ENCODE measurements at places on chromosomes 1 and 21.

DNA sequence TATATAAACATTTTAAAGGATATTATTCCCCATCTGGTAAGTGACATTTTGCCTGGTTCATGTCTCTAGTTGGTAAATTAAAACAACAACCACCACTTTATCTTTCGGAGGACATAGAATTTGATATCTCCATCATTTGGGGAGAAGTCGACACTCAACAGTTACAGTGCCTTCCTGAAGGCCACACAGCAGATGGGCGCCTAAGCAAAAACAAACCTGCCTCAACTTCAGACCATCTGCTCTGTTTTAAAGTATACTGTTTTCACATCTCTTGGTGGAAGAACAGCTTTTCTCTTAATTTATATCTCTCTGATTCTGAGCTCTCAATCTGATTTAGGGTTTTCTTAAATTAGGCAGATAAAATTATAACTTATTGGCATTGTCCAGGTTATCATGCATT, 282.2 kb downstream of the RYR2 start:
- no peak for DNase-seq

DNA sequence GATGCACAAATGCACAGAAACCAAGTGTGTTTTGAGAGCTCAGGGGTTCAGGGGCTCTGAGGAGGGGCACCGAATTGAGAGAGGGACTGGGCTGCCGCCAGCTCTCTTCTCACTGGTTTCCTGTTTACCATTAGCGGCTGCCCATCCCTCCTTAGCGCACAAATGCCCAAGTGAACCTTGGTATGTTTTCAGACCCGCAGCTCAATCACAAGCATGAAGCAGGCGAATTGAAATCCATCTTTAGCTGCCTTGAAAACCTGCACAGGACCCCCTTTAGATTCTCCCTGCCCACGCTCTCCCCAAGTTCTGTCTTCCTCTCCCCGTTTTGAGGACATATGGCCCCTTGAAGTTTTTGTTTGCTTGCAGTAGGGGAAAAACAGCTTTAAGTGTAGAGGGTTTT, 61.1 kb upstream of the ACOT11 start:
- no peak for DNase-seq

GRCh38 chr21:17045214-17045853, 467.5 kb upstream of the CXADR start:
- DNase-seq = no peak

DNA sequence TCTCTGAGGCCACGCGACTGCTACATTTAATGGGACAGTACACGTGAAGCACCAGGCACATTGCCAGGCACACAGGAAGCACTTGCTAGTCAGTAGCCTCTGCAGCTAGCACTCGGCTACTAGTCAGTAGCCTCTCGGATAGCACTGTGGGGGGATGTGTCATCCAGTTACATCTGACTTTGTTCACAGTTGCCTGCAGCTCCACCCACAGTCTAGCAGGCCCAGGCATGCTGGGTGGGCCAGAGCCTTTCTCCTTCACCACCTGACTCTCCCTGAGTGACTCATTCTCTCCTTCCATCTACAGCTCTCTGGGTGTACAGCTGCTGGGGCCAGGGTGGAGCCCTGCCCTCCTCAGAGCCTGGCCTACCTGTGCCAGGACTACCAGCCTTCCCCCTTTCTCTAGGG, 51.5 kb downstream of the PTPRF start:
- DNase-seq = no peak

GRCh38 chr1:82731216-82731615, 930.5 kb downstream of the ADGRL2 start:
- no peak for DNase-seq

- DNase-seq = no peak
These were observed 30.2 kb downstream of the PLEKHO1 start for GRCh38 chr1:150179867-150180266.

GRCh38 chr1:162193815-162194214, 124.3 kb downstream of the NOS1AP start:
- no peak for DNase-seq

DNA sequence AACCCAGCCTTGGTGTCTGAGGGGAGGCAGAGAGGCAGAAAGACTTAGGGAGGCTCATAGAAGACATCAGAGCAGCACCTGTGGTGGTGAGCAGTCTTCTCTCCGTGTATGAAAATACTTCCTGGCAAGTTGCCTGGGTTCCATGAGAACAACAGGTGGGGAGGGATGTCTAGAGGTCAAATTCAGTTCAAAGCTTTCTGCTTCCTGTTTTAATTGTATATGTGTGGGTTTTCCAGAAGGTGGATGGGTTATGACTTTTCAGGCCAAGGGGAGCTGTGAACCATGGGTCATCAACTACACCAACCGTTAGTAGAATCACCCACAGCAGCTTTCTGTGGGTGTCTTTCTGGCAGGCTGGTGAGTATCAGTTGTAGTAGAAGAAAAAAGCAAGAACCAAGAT, 4.1 kb upstream of the FCRL2 start:
- no peak for DNase-seq

DNA sequence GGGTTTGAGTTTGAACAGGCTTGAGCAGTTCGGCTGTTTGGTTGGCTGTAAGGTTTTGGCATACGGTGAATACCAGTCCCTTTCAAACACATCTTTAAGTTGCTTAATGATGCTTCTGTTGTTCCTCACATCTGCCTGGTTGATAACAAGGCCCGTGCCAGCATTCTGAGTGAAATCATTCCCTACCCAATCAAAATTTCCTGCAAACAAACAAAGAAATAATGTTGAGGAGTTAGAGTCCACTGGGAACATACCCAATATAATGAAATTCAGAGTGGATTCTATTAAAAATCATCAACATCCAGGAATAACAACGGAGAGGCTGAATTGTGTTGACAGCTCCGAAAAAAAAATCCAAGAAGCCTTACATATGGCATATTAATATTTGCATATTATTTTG, 91.0 kb upstream of the MAP1LC3C start:
- DNase-seq = no peak

DNA sequence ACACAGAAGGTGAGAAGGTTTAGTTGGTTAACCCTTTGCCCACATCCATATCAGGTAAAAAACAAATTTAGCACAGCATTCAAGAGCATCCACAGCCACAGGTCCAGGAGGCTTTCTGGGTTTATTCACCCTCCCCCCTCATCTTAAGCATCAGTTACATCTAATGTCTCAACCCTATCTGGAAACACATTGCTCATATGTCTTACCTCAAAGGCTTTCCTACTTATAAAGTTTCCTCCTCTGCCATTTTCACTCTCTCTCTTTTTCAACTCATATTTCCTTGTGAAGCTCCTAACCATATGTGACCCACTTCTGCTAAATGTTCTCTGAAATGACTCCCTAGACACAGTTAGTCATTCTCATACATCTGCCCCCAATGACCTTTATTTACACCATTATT, 47.9 kb upstream of the RUNX1 start:
- no peak for DNase-seq

DNA sequence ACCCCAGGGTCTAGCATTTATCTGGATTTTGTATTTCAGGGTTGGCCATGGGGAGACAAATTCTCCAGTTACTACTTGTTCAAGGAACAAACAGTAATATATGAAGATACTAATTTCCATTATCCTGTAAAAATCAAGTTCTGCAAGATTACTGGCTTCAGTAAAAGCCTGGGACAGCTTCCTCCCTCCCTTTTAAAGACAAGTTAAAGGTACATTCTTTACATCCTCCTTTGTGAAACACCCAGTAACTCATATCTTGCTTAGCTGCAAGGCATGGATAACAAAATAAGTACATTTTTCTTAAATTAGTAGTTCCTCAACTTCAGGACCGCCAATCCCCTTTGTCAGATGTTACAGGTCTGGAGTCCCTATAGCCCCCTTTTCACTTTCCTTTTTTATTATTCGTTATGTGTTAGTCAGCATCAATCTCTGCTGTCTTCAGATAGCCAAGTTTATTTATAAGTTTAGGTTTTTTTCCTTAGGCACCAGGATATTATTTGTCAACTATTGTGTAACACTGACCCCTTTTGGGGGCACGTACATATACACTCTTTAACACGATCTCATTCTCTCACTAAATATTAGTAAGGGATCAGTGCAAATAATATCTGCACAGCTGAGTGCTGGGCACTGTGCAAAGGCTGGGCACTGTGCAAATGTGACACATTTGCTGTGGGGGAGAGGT, 9.8 kb downstream of the ERRFI1 start:
- no peak for DNase-seq

GRCh38 chr1:9062846-9063245, 6.6 kb downstream of the SLC2A5 start:
- DNase-seq = no peak

GRCh38 chr1:213687832-213688231, 299.9 kb upstream of the PROX1 start:
- DNase-seq = no peak

GRCh38 chr1:19311931-19312781, at the start of the genes AKR7A2 and SLC66A1:
Gene AKR7A2 (minus strand): TSS chr1:19312144. CDS start chr1:19312124, 20 bp downstream.
Gene SLC66A1 (plus strand): TSS chr1:19312326. CDS start chr1:19317678, 5,352 bp downstream.
- peak; percentile 93 for DNase-seq

GRCh38 chr1:97833881-97834280, 87.0 kb downstream of the DPYD start:
- DNase-seq = no peak

DNA sequence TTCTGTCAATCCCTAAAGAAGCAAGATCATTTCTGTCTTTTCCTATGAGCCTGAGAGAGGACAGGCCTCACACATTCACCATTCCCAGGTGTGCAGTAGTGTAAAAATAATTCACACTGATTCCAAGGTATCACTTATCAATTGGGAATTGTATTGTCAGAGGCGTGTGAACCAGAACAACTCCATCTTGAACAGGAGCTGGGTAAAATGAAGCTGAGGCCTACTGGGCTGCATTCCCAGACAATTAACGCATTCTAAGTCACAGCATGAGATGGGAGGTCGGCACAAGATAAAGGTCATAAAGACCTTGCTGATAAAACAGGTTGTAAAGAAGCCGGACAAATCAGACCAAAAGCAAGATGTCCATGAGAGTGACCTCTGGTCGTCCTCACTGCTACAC, 239.2 kb downstream of the SMYD3 start:
- DNase-seq = no peak

DNA sequence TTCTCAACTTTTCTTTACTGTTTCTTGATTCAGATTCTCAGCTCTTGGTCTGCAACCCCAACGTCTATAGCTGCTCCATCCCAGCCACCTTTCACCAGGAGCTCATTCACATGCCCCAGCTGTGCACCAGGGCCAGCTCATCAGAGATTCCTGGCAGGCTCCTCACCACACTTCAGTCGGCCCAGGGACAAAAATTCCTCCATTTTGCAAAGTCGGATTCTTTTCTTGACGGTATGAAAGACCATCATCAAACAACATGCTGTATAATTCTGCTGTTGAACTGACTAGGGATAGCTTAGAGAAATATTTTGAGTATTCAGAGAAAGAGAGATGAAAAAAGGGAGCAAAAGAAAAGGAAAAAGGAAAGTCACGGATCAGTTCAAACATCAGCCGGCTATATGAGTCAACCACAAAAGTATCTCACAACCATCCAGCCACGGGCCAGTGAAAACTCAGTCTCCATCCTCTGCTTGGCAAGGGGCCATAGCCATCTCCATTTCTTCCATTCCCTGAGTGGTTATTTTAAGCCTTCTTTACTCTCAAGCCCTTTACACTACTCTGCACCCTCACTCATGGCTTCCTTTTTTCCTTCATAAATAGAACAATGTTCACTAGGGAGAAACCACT, 14.1 kb downstream of the DNASE2B start:
- DNase-seq = no peak

- DNase-seq = no peak
These were observed 38.2 kb downstream of the BCL9 start for GRCh38 chr1:147579532-147579931.

DNA sequence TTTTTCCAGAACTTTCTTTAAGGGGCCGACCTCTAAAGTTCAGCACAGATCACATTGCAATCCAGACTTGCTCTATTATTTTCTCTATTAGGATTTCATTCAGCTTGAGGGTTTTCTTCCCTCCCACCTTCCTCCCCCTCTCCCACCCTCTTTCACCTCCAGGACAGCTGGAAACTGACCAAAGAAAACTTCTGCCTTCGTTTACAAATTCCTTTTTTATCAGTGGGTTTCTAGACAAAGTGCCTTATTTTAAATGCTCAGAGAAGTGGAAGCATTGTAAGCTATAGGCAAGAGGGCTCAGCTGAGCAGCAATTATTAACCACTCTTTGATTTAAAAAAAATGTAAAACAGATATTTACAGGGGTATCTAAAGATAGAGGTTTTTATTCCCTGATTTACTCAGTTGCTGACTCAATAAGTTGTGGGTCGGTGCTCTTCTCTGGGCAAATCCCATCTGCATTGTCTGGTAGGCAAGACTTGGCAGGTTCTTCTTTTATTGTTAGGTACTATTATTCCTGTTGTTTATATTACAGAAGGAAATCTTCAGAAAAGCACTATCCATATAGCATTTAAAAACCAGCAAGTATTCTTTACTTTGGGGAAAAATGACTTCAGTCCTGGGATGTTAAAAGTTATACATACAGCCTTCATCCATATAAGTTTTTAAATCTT, 277.0 kb upstream of the C1orf105 start:
- no peak for DNase-seq

DNA sequence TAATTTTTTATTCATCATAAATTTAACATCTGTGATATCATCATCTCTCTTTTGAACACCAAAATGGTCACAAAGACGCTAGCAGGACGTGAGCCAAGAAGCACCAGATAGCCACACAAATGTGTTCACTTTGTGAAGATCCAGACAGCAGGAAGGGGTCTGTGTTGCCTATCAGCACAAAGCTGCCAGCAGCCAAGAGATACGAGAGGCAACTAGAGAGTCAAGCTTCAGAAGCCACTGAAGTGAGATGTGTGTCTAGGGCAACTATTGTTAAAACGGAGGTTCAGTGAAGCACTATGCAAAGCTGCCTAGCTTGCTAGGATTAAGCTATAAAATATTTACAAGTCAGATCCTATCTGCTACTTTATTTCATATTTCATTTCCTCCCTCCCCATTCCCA, 45.3 kb downstream of the NDC1 start:
- DNase-seq = no peak

- DNase-seq = no peak
These were observed 153.3 kb downstream of the TOMM20 start for GRCh38 chr1:234975122-234975940.

DNA sequence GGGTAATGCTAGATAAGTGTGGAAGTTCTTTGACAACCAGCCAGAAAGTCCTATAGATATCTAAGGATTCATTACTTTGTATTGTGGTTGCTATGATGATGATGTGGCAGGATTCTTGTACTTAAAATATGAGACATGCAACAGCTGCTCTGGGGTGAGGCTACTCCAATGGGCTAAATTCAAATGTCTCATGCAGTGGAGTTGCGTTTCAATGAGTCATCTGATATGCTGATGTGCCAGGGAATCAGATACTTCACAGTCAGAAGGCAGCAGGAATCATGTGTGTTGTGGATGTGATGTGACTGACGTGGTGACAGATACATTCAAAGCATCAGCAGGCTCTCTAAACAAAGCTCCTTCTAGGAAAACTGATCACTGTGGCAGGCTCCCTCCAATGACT, 66.5 kb downstream of the TSEN15 start:
- no peak for DNase-seq

DNA sequence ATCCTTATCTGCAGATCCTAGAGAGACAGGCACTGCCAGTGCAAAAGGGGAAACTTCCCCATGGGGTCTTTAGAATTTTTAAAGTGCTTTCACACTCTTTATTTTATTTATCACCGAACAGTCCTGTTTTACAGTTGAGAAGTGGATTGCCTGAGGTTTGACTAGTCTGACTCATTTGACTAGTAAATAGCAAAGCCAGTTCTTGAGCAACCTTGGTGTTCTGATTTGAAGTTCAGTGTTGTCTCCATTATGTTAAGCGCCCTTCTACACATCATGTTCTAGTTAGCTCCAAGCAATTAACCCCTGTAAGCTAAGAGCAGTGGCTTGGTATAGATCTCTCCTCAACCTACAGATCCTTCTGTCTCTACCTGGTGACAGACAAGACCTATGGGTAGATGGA, 262.9 kb downstream of the CACNA1E start:
- DNase-seq = no peak

GRCh38 chr1:208025031-208025430, 114.1 kb upstream of the CD34 start:
- no peak for DNase-seq

Data from T47D (cell line).